ENCODE measurements at places on chromosomes 5 and 9.

DNA sequence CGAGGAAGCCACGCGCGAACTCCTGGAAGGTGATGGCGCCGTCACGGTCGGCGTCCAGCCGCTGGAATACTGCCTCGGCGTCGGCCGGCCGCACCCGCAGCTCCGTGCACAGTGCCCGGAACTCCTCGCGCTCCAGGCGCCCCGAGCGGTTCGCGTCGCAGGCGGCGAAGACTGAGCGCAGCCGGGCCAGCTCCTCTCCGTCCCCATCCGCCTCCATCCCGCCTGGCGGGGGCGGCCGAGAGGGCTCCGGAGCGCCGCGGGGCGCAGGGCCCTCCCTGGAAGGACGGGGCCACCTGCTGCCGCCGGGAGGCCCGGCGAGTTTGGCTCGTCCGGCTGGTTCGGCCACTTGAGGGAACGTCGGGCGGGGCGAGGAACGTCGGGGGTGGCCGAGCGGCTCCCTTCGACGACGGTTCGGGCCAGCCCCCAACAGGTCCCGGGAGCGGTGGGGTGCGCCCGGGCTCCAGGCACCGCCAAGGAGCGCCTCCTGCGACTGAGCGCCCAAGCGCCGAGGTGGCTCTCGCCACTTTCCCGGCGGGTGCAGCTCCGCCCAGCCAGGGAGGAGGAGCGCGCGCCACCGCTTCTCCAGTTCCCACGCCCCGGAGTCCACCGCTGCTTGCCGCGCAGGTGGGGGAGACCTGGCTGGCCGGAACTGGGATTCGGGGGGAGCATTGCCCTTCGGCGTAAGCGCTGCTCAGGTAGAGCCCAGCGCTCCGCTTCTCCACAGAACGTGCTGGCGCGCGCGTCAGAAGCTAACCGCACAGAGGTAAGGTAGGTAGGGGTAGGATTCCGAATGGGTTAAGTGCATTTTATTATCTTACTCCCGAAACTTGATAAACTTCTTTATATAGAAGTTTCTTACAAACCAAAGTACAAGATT, at the start of gene RASEF:
RASEF (minus strand) TSS at position 492 of the 877 bp plus-strand sequence; CDS start at position 217, 275 bp downstream.
- DNase-seq, result peak; percentile 93

DNA sequence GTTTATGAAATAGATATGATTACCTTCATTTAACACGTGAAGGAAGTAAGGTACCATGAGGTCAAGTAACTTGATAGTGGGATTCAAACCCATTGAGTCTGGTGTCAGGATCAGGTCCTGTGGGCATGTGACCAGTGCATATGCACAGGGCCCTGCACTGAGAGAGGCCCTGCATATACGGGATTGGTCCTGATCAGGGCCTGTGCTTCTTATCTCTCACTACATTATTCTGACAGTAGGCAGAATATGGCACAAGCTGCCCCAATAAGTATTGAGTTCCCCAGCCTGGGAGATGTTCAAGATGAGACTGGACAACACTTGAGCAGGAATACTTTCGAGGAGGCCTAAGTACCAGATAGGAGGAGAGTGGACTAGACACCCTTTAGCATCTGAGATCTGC, 44.0 kb downstream of the GALNT10 start:
- DNase-seq, result no peak

- DNase-seq, result no peak
Observed at GRCh38 chr5:24595329-24595728, 49.4 kb downstream of the CDH10 start.

GRCh38 chr5:36569491-36569890, 36.9 kb upstream of the SLC1A3 start:
- no peak for DNase-seq

GRCh38 chr5:150024346-150024984, 23.9 kb downstream of the HMGXB3 start:
- no peak for DNase-seq

DNA sequence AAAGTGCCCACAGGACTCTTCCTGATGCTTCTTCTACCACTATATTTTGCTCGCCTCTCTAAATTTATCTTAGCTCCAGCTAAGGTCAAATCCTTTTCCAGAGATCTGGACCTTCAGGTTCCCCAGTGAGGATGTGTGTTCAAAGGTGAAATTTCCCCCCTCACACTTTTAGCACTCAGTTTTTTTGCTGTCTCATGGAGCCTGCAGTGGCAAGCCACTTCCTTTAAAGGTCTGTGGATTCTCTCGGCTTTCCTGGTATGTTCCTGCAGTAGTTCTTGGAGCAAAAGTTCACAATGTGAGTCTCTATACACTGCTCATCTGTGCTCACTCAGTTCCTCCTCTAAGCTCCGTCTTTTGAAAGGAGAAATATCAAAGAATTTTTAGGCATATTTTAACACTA, 181.4 kb downstream of the LURAP1L start:
- DNase-seq, result no peak

GRCh38 chr5:167582283-167582682, 709.2 kb upstream of the WWC1 start:
- no peak for DNase-seq

DNA sequence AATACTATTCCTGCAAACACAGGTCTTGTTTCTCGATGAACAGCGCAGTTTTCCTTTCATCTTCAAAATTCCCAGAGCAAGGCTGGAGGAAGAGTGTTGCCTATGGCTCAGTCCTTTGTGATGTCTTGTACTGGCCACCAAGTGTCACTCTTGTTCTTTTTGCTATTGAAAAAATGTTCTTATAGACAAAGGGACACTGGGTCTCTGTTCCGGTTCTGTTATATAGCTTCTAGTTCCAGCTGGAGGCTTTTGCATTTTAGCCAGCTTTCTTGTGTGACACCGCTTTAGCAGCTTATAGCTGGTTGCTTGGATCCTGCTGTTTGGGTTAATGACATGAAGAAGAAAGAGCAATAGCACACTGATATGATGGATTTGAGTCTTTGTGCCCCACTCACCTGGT, 343.7 kb upstream of the KCNN2 start:
- no peak for DNase-seq

DNA sequence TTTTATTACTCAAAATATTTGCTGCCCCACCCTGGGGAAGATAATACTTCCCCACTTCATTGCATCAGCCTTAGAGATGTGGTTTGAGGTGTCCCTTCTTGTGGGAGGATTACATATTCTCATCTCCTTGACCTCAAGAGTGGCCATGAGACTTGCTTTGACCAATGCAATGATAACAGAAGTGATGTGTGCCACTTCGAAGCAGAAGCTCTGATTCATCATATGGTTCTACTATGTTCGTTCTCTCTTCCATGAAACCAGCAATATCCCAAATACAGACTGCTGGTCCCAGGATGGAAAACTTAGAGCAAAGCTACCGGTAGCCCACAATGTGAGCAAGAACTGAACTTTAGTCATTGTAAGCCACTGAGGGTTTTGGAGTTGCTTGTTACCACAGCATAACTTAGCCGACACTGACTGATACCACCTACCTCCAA, 92.0 kb downstream of the THBS4 start:
- DNase-seq, result no peak

- DNase-seq, result no peak
Observed at GRCh38 chr5:33309068-33309467, 131.7 kb upstream of the TARS1 start.

DNA sequence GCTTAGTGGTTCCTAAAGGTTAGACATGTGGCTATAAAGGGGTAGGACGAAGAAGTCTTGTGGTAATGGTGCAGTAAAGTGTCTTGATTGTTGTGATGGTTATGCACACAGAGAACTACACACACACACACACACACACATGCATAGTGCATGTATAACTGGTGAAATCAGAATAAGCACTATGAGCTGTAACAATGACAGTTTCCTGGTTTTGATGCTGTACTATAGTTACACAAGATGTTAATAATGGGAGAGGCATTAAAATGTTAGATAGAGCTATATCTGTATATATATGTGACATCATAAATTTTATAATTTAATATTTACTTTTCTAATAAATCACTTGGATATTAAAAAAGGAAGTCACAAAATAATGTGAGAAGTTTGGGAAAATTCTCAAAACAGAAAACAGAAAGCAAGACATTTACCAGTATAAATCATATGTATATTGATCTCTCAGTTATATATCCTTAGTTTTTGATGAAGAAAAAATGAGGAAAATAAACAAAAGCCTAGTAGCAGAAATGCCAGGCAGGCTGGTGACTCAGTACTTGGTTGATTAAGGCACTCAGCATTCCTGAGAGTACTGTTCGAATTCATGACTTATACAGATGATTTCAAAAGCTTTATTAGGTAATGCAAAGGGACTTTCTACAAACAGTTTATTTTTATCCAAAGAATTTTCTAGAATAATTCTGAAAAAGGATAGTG, 350.5 kb upstream of the DAB2 start:
- no peak for DNase-seq

DNA sequence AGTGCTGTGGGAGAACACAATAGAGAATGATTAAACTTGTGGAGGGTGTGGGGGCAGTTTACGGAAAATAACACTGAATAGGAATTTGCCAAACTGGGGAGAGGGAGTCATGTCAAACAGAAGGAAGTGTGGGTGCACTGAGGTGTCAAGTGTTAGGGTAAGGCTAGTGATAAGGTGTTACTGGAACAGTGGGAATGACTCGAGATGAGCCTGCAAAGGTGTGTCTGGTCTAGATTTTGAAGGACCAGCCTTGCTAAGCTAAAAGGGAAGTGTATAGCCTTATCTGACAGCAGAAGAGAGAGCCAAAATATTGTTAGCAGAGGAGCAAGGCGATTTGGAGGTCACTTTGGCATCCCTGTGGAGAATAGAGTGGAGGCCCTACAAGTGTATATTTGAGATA, 4.2 kb downstream of the CNOT6 start:
- no peak for DNase-seq

DNA sequence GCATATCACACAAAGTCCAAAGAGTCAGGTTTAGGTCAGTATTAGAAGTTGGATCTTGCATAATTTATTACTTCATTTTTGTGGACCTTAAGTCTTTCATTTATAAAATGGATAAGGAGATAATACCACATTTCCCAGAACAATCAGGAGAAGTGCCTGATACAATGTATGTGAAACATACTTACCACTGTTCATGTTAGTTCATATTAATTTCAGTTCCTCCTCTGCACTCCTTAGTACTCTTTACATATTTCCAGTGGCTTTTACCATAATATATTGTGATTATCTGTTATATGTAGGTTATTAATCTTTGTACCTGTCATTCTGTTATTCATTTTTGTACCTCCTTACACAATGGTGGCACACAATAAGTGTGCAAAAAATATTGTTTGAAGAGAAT, 214.4 kb downstream of the ARL15 start:
- no peak for DNase-seq

GRCh38 chr9:38208206-38208901, 139.3 kb upstream of the SHB start:
- no peak for DNase-seq

DNA sequence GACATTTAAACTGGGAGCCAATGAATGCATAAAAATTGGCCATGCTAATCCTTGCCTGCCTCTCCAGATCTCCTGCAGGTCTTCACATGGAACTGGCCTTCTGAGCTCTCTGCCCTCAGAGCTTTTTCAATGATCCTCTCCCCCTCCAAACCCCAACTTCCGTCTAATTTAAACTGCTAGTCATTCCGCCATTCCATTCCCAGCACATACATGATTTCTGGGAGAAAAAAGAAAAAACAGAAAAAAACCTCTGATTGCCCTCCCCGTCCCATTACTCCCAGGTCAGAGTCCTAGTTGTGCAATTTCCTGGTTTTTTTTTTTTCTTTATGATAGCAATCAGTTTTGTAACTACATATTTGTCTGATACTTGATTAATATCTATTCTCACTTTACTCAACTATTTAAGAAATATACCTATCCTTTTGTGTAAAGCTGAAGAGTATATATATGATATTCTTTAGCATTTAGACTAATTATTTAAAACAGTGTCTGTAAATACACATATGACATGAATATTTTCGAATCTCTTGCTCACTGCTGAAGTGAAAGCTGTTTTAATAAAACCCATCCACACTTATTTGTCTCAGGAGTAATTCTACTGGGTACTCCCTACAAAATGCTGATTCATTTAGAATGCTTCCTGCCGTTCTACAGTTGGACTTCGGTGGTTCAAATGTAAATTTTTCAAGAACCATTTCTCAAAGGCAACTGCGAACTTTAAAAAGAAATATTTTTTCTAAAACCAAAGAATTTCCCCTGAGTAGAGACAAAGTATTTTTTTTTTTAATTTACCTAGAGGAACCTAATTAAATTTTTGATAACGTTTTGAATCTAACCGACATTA, 1.6 kb downstream of the HINT1 start:
- DNase-seq, result no peak

GRCh38 chr9:5188060-5188984, 2.9 kb upstream of the INSL6 start:
- DNase-seq, result no peak

DNA sequence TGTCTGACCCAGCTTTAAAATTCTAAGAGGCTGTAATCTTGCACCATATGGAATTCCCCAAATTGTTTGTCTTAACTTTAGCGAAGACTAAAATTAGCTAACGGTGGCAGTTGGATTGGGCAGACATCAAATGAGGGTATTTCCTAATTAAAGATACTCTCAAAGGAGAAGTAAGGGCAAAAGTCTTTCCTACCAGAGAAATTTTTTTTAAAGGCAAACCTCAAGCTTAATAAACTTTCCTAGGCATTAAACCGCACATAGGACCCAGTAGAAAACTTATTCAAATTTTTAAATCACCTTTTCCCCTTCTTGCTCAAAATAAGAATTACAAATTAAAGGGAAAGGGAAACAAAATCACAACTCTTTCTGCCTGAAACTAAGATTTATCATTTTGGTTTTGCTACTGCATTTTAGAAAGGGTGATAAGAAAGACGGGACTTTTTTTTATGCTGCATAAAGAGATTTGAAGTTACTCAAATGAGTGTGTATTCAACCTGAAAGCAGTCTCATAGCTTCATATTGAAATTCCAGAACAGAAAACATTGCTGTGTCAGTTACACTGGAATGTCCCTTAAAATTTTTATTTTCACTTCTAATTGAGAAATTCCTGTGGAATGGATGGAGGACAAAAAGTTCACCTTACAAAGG, 189.1 kb upstream of the PTGER4 start:
- DNase-seq, result no peak

GRCh38 chr5:179794171-179794570, 385 bp downstream of the LTC4S start:
- DNase-seq, result no peak

GRCh38 chr5:74355041-74355824, 285.3 kb downstream of the ENC1 start:
- DNase-seq, result no peak

GRCh38 chr5:91367908-91368648, 15.0 kb downstream of the ARRDC3 start:
- DNase-seq, result no peak

GRCh38 chr9:126228781-126229444, 97.7 kb upstream of the MVB12B start:
- peak; percentile 89 for DNase-seq

DNA sequence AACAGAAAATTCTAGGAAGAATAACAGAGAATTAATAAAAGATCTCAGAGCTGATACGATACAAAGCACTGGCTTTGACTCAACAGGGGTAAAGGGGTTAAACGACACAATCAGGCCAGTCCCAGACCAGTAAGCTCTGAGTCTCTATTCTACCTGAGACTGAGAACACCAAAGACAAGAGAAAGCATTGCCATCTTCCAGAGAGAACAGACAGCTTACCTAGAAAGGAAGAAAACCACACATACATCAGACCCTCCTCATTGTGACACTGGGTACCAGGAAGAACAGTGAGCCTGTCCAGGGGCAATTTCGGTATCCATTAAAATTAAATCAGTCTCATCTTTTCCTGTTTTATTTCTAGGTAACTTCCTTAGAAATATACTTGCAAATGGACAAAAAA, 41.1 kb downstream of the MRPL36 start:
- no peak for DNase-seq

GRCh38 chr9:131826053-131826452, 86.2 kb upstream of the RAPGEF1 start:
- no peak for DNase-seq
